ENCODE measurements at places on chromosomes 4 and X.

DNA sequence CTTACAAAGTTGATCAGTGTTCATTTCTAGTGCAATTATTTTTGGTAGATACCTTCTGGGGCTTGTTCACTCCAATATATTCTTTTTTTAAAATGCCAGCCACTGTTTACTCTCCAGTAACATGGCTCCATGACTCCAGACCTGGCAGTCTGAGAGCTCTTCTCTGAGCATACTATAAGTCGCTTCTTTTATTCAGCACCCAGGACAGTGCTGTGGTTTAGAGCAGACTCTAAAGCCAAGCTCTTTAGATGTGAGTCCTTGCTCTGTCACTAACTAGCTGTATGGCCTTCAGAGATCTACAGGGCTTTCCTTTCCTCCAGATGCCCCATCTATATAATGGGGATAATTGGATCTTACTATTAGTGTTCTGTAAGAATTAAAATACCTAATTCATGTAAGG is 200.2 kb upstream of the FAM241A start:
- DNase-seq: no peak

- DNase-seq: no peak
Observed at GRCh38 chr4:24659241-24659961, 75.0 kb upstream of the DHX15 start.

DNA sequence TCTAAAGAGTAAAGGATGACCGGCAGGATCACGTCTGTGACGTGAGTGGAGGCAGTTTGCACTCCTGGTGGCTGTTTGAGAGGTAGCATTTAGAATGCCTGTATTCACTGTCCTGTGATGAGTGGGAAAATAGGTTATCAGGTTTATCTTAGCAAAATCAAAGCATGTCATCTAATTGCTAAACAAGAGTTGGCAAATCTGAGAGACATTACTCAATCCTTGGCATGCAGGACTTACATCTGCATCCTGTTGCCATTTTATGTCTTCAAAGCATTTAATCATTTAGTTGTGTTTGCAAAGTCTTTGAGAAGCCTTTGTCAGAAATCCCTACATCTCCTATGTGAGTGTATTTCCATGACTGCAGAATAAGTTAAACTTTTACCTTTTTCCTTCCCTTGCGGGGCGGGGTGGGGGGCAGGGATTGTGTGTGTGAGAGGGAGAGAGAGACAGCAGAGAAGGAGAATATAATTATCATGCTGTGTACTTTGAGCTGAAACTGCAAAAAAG is 41.4 kb upstream of the MSANTD1 start:
- no peak for DNase-seq

GRCh38 chrX:11097933-11098332 is 13.2 kb upstream of the HCCS start:
- DNase-seq: no peak

- DNase-seq: no peak
Observed at GRCh38 chr4:158786121-158786601, 17.3 kb downstream of the FNIP2 start.

- DNase-seq: no peak
Observed at GRCh38 chrX:69503782-69504625, at the start of gene NALF2. Gene NALF2 (plus strand): TSS chrX:69504326. CDS start chrX:69505283, 957 bp downstream.

DNA sequence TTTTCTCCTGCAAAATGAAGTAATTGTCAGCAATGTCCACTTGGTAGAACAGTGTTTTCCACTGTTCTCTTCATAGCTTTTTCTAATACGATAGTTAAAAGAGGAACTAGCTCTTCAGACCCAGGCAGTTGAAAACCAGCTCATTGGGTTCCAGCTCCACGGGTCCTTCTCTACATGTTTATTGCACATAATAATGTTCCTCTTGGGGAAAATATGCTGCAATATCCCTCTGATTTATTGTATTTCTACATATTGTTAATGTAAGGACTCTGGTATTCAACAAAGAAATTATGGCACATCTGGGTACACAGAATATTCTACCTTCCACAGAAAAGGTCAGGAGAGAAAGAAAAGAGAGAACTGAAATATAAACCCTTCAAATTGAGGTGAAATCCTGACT is 473.4 kb downstream of the TRIML1 start:
- DNase-seq: no peak

DNA sequence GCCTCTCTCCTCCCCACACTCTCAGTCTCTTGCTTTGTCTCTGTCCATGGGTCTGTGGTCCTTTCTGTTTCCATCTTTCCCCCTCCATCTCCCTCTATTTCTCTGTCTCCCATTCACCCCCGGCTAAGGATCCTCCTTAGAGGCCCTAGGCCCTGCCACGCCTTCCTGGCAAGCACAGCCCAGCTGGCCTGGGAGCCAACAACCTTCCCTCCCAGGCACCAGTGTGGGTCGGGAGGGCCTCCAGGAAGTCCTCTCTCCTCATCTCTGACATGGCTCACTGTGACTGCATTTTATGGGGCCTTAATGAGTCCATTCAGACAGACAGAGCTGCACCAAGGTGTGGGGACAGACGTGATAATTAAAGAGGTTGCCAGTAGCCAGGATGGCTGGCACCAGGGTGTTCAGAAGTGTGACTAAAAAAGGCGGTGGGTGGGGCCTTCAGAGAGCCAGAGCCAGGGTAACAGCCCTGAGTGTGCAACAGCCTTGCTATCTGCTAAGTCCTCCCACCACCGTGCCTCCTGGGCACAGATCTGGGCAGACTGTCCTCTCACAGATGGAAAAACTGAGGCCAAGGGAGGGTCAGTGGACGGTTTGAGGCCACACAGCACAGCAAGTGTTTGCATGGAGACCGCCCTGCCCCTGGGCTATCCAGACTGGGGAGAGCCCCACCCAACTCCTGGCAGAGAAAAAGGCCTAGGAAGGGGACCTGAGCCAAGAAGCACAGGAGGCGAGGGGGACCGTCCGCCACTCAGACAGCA is 31.5 kb downstream of the BLOC1S4 start:
- DNase-seq: no peak

- DNase-seq: no peak
Observed at GRCh38 chrX:56833626-56834025, 104.6 kb downstream of the NBDY start.

DNA sequence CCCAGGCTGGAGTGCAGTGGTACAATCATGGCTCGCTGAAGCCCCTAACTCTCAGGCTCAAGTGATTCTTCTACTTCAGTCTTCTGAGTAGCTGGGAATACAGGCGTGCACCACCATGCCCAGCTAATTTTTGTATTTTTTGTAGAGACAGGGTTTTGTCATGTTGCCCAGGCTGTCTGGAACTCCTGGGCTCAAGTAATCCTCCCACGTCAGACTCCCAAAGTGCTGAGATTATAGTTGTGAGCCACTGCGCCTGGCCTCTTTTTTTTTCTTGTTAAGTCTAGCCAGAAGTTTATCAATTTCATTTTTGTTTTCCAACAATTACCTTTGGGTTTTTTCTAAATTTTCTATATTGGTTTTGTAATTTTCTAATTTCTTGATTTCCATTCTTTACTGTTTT is 100.6 kb downstream of the GC start:
- no peak for DNase-seq

GRCh38 chr4:55159851-55160250 is 34.5 kb upstream of the KDR start:
- DNase-seq: no peak

DNA sequence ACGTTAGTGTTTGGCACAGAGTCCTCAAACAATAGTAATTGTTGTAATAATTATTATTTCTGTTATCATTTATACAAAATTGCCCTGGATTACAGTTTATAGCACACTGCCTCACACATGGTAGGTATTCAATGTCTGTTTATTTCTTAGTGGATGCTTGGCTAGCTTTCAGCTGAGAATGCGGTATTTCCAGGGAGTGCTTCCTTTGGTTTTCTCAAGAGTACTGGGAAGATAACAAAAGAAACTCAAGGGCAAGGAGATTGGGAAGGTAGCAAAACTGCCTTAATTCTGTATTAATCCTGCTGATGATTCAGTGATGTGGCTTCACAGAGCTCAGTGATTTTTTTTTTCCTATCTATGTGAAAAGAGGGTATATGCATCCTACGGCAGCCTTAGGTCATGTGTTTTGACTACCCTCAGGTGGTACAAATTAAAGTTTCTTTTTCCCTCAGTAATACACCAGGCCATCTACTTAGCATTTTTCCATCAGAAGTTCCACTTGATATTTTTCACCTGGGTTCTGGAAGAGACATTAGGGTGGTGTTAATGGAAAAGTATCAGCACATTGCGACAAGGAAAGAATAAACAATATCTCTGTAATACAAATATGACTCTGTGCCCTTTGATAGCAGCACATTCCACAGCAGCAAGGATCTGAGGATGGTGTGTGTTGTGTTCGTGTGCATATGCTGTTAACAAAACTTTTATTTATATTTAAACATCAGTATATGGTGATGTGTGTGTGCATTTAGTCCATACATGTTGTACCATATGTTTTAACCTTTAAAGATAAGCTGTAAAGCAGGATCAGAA is 124.3 kb upstream of the RASGEF1B start:
- no peak for DNase-seq

DNA sequence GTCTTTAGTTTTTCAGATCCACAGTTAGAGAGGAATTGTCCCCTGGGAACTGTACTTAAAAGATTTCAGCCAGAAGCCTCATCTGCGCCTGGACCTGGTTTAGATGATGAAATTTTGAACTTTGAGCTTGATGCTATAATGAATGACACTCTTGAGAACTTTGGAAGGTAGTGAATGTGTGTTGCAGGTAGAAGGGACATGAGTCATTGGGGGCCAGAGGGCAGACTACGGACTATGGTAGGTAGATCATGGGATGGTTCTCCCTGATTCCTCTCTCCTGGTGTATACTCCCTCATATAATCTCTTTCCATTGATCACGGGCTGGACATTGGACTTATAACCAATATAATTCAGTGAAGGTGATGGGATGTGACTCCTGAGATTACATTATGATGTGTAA is 38.9 kb upstream of the GLRA3 start:
- DNase-seq: no peak

GRCh38 chr4:185651851-185652250 is 116.5 kb upstream of the PDLIM3 start:
- DNase-seq: no peak

GRCh38 chrX:103586314-103586646 is 965 bp downstream of the TCEAL4 start:
- DNase-seq: no peak

DNA sequence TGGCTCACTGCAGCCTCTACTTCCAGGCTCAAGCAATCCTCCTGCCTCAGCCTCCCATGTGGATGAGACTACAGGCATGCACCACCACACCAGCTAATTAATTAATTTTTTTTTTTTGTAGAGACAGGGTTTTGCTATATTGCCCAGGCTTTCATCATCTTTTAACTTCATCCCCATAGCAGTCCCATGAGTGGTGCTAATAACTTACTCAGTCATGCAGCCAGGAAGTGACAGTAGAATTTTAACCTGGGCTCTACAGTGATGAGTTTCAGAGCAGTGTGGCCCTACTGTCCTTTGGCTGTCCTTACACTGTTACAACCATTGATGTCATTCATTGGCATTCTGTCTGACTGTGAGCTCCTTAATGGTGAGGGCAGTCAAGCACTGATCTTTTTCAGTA is 3.9 kb upstream of the OCIAD2 start:
- no peak for DNase-seq

DNA sequence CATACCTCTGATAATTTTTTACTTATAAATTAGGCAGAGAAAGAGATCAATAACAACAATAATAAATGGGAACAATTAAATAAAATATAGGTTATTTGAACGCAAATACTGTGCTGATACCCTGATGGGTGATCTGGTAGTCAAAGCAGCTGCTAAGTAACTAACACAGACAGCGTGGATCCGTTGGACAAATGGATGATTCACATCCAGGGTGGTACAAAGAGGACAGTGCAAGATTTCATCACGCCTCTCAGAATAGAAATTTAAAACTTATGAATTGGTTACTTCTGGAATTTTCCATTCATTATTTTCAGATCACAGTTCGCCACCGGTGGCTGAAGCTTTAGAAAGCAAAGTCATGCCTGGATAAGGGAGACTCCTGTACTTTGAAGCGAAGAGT is 1066.0 kb upstream of the ADGRL3 start:
- no peak for DNase-seq

- DNase-seq: no peak
Observed at GRCh38 chr4:83643036-83643435, 107.1 kb downstream of the GPAT3 start.

- DNase-seq: no peak
Observed at GRCh38 chr4:142307857-142308256, 538.2 kb downstream of the INPP4B start.

GRCh38 chr4:180636696-180637404 is 1606.4 kb upstream of the TENM3 start:
- no peak for DNase-seq

- DNase-seq: no peak
Observed at GRCh38 chrX:16977771-16978170, 31.3 kb downstream of the REPS2 start.

- DNase-seq: no peak
Observed at GRCh38 chrX:16558489-16558888, 91.5 kb upstream of the S100G start.

DNA sequence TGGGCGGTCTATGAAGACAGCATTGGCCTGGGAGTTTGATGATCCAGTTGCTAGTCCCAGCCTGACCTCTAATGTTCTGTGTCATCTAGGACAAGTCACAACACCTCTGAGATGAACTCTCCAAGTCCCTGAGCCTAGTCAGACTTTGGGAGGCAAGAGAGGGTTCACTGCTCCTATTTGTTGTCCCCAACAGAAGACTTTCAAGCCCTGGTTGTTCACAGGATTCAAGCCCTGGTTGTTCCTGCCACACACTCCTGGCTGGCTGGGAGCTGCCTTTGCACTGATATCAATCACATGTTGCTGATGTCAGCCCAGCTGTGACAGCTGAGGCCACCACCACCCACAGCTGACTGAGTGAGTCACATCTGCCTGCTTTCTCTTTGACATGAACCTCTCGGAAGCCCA is 253.2 kb upstream of the RASGEF1B start:
- DNase-seq: no peak

GRCh38 chrX:8090482-8090881 is 80.6 kb downstream of the VCX2 start:
- no peak for DNase-seq

GRCh38 chr4:110108960-110109359 is 89.5 kb downstream of the ELOVL6 start:
- DNase-seq: no peak

GRCh38 chrX:7485061-7485460 is 337.1 kb upstream of the PUDP start:
- DNase-seq: no peak

GRCh38 chr4:122765692-122766352 is 33.3 kb downstream of the BBS12 start:
- DNase-seq: no peak

DNA sequence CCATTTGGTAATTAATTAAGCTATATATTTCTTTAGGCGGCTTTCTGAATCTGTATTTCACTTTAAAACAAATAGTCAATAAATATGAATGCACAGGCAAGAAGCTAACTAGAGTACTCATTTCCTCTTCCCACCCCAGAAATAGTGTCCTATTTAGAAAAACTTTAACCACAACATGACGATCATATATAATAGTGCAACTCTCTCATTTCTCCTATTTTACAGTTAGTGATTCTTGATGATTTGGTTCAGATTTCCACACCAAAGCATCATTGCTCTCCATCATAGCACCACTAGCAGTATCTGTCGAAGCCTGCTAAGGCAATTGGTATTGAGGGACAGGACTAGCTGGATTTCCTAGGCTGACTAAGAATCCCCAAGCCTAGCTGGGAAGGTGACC is 184.0 kb upstream of the GALNTL6 start:
- DNase-seq: no peak

GRCh38 chr4:145347684-145348083 is 134.0 kb upstream of the SMAD1 start:
- DNase-seq: no peak

Data from stimulated activated CD8-positive, alpha-beta memory T cell treated with anti-CD3 and anti-CD28 coated beads, Interleukin-7, amount 100 ng/mL, for 1 hour (primary cell).